GM06990 (cell line): ENCODE measurements at places on chromosomes 1 and 21.

DNA sequence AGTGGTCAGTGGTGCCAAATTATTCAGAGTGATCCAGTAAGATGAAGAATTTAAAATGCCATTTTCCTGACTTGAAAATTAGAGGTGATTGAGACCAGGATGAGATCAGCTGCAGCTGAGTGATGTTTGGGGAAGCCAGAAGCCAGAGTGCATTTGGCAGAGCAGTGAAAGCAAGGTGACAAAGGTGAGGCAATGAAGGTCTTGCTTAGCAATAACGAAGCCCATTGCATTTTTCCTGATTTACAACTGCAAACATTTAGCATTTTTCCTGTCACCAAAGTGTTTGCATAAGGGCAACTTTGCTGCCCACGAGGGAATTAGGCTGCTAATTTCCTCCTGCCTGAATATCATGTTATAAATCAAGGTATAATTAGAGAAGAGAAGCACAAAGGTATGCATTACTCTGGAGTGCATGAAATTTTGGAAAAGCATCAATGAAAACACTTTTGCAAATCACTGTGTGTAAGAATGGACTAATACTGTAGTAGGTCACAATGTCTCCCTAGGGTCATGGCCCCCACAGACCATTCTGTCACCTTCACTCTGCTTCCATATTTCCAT, 188.2 kb upstream of the LYPLAL1 start:
- no peak for DNase-seq

DNA sequence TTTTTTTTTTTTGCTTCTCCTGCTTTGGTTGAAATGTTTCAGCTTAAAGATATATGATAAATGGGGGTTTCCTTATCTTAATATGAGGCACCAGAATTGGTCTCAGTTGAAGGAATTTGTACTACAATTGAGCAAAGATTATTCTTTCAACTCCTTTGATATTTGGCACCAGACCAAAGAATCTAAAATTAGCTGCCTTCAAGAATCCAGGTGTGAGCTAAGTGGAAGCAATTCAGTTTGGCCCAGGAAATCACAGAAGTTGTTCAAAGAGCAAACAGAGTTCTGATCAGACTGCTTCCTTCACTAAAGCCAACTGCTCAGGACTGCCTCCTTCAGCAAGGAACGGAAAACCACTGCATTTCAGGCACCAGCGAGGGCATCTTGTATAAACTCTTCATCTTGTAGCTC, 68.3 kb upstream of the BCAR3 start:
- peak; percentile 48 for DNase-seq

DNA sequence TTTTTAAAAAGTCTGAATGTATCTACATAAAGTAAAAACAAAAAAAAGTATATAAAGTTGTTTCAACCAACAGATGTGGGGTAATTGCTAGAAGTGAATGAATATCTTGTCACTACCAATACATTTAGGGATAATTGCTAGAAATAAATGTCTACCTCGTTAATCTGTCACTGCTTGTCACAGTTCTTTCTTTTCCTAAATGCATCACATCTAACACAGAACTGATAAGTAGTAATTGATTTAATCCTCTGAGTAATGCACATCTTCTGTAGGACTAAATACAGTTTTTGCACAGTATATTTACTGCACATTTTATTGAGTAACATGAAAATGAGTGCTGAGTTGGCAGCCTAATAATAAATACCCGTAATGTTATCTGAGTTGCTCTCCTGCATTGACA, 72.2 kb downstream of the SUSD4 start:
- no peak for DNase-seq

DNA sequence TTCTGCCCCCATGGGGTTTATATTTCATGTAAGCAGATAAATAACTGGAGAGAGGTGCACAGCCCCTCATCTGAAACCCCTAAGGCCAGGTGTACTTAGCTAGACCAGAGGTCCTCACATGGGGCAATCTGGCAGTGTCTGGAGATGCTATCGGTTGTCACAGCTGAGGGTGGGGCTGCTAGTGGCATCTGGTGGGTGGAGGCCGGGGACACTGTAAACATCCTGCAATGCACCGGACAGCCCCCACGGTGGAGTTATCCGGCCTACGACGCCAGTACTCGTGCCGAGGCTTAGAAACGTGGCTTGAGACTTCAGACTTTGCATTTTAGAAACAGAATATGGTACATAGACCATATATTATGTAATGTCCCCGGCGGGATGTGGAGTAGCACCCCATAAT, 186.5 kb upstream of the VAMP3 start:
- DNase-seq = no peak

DNA sequence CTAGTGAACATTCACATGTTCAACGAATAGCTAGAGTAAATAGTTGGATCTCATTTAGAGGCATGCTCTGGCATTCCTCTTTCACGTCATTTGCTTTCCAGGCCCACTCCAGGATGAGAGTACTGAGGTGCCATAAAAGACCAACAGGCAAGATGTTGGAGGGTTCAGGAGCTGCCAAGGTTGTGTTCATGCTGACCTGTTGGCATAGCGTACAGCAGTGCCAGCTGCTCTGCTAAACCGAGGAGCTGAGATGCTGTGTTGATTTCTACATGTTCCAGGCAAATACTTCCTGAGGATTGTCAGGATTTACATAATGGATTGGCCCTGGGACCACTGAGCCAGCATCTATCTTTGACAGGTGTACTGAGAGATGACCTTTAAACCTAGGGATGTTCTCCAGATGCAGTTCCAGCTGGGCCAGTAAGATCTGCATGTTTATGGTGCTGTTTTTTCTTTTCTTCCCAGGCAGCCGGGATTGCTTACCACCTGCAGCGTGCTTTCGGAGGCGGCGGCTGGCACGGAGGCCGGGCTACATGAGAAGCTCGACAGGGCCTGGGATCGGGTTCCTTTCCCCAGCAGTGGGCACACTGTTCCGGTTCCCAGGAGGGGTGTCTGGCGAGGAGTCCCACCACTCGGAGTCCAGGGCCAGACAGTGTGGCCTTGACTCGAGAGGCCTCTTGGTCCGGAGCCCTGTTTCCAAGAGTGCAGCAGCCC, 66.9 kb downstream of the DISC1 start:
- no peak for DNase-seq

DNA sequence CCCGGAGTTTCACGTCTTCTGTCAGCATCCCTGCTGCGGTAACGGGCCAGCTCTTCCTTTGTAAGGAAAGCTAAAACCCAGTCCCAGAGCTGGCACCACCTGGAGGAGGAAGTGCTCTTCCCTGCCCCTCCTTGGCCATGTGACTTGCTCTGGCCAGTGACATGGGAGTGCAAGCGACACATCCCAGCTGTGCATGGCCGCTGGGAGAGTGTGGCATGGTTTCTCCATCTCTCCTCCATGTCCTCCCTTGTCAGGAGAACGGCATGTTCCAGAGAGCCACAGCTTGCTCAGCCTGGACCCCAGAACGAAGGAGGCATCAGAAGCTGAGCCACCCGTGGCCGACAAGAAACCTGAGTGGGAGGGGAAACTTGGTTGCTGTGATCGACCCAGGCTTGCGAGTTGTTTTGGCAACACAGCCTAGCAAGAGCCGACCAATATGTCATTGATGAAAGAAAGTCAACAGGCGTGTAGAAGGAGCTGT, 2.7 kb upstream of the PRXL2B start:
- no peak for DNase-seq

DNA sequence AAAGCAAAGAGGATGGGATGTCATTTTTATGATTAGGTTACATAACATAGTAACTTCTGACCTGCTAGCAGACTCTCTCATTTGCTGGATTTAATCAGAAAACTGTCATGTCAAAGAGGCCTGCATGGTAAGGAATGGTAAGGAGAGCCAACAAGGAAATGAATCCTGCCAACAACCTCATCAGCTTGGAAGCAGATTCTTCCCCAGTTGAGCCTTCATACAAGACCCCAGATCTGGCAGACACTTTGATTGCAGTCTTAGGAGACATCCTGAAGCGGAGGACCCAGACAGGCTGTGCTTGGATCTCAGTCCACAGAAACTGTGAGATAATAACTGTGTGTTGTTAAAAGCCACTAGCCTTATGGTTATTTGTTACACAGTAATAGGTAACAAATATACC, 27.6 kb upstream of the MARK1 start:
- DNase-seq = no peak

DNA sequence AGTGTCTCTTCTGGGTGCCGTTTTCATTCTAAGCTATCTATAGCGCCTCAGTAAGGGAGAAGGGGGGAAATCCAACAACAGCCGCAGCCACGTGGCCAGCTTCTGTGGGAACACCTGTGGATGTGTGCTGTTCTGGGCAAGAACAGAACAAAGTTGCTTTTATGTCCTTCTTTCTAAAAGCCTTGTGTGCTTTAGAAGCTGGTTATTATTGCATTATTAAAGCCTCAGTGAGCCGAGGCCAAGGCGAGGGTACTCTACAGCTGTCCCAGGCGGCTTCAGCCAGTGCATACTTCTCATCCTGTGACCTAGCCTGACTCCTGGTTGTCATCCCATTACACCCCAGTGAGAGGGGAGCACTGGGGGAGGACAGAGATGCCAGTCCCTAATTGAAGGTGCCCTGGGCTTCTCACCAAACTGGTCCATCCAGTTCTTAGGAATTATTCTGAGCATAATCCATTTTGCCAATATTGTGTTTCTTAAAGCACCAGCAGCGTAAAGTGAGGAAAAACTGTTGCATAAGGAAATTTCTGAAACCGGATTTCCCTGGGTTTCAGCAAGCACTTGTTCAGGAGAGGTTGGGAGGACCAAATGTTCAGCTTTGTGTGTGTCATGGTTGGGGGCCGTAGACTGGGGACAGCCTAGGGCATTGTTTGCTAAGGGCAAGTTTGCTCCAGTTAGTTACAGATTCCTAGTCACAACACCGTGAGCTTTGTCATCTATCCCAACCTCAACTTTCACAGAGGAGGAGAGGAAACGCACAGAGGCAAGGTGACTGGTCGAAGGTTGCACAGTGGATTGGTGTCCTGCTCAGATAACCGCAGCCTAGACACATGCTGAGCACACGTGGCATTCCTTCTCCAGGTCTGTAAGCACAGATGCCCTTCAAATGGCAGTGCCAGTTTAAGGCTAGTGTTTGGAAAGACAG, 61.0 kb upstream of the ATP1A1 start:
- no peak for DNase-seq

- peak; percentile 22 for DNase-seq
Measured at GRCh38 chr1:14365301-14365988, 233.0 kb upstream of the KAZN start.

- DNase-seq = peak; percentile 55
Measured at GRCh38 chr1:201020721-201021629, 2.5 kb downstream of the KIF21B start.

GRCh38 chr1:236472850-236473788, 50.7 kb upstream of the LGALS8 start:
- DNase-seq = no peak

DNA sequence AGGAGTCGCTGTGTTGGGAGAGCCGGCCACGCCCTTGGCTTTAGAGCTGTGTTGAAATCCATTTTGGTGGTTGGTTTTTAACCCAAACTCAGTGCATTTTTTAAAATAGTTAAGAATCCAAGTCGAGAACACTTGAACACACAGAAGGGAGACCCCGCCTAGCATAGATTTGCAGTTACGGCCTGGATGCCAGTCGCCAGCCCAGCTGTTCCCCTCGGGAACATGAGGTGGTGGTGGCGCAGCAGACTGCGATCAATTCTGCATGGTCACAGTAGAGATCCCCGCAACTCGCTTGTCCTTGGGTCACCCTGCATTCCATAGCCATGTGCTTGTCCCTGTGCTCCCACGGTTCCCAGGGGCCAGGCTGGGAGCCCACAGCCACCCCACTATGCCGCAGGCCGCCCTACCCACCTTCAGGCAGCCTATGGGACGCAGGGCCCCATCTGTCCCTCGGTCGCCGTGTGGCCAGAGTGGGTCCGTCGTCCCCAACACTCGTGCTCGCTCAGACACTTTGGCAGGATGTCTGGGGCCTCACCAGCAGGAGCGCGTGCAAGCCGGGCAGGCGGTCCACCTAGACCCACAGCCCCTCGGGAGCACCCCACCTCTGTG, 4.7 kb downstream of the C1orf35 start:
- DNase-seq = no peak

GRCh38 chr1:9294405-9294773, 1.7 kb downstream of the SPSB1 start:
- no peak for DNase-seq

GRCh38 chr1:101006553-101006952, 19.0 kb downstream of the DPH5 start:
- DNase-seq = no peak

- DNase-seq = no peak
Measured at GRCh38 chr1:94285031-94285654, 47.8 kb upstream of the ARHGAP29 start.

DNA sequence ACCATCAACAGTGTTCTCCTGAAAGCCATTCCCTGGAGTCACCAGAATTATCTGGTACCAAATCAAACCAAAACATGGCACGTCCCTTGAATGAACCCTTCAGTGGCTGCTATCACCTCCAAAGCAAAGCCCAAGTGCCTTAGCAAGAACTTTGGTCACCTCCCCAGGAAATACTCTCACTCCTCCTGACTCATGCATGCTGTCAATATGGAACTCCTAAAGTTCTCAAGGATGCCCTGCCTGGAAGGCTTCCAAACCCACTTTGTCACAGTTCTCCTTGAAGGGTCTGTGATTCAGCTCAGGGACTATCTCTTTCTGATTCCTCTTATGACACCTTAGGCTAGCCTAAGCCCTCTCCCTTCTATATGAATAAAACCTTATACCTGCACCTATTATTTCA, 146.1 kb upstream of the RUNX1 start:
- DNase-seq = no peak

DNA sequence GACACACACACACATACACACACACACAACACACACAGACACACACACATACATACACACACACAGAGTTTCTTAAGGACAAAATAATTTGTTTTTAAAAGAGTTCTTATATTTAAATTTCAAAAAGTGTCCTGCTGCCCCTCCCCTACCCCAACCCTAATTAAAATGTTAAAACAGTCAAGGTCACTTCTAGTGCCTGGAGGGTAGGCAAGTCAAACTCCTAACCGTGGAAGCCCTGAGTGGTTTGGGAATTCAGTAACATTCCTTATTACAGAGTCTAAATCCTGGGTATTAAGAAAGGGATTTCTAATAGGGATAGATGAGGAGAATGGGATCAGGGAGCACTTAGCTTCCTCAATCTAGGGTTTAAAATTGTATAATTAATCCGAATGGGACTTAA, 403.6 kb upstream of the NFIA start:
- no peak for DNase-seq

DNA sequence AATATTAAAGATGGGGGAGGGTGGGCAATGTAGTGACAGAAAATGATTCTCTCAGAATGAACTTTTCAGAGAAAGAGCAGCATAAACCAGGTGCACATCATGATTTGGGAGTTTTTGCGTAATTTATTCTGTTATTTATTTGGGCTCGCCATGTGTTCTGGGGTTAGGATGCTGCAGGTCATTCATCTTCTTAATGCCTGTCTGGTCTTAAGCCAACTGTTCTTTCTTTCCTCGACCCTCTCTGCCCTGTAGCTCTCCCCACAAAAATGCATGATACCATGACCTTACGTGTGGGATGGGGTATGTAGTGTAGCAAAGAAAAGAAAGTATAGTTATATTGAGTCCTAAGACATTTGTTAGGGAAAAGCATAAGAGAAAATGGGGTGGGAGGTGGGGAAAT, 12.3 kb upstream of the TARS2 start:
- DNase-seq = no peak

DNA sequence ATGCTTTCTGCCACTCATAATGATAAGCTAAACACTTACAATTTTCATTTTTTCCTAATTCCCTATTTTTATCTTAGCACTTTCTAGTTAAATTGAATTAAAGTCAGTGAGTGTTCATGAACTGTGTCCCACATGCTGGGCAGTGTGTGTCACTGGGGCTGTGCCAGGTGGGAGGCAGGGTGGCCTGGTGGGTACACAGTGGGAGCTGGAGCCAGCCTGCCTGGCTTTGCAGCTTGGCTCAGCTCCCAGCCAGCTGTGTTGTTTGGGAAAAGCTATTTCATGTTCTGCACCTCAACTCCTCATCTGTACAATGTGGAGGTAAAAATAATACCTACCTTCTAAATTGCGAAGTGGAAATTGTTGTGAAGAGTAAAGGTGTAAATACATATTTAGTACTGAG, 238.4 kb downstream of the PLA2G4A start:
- no peak for DNase-seq
